Mesothelial cell of epicardium (in vitro differentiated cells): ENCODE measurements at places on chromosomes 11 and 22.

- no peak for DNase-seq
Observed at GRCh38 chr11:44104481-44105294, 9.2 kb downstream of the EXT2 start.

GRCh38 chr11:69918938-69919650 lies 99.9 kb upstream of the FGF3 start:
- DNase-seq, result peak; percentile 96

DNA sequence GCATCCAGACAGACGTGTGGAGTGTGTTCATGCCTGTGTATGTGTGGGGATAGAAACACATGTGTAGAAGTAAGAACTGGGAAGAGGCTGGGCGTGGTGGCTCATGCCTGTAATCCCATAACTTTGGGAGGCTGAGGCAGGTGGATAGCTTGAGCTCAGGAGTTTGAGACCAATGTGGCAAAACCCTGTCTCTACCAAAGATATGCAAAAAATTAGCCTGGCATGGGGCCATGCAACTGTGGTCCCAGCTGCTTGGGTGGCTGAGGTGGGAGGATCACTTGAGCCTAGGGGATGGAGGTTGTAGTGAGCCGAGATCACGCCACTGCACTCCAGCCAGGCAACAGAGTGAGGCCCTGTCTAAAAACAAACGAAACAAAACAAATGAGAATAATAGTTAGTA lies 1166.6 kb downstream of the TBC1D22A start:
- DNase-seq, result no peak

DNA sequence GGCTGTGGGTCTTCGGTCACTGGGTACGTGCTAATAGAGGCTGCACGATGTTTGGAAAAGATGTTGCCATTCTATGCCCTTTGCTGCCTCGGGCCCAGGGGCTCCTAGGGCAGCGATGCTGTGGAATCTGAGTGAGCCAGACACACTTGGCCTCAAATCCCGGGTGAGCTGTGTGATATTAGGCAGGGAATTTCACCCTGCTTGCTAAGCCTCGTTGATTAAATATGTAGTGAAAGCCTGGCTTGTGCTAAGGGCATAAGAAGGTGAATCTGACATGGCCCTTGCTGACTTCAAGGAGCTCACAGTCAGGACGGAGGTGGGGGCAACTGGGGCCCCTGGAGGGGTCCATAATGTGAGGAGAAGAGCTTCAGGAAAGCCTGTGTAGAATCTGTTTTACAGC lies 5.4 kb upstream of the HMOX1 start:
- DNase-seq, result no peak

GRCh38 chr11:29682856-29683255 lies 334.0 kb downstream of the KCNA4 start:
- DNase-seq, result no peak
